Stimulated activated CD4-positive, alpha-beta T cell treated with anti-CD3 and anti-CD28 coated beads, Interleukin-4, amount 100 ng/mL, for 1 hour (primary cell): ENCODE measurements at places on chromosomes 6 and 20.

- DNase-seq, result no peak
Measured at GRCh38 chr6:20223141-20223540, 10.9 kb upstream of the MBOAT1 start.

- no peak for DNase-seq
Measured at GRCh38 chr20:41304424-41305079, 13.0 kb downstream of the ZHX3 start.

DNA sequence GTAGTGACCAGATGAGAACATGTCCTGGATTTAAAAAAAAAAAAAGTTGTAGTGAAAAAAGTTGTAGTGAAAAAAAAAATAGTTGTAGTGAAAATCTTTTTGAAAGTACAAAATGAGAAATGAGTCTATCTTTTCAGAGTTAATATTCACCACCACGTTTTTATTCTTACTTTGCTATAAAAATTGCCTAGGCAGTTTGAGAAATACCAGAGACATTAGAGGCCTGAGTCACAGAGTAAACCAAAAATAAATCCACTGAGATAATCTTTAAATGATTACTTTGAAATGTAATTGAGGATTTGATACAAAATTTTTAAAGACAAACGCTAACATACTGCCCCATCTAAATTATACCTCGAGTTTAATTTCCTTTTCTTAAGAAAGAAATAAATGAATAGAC is 101.2 kb upstream of the TIAM2 start:
- DNase-seq, result no peak

DNA sequence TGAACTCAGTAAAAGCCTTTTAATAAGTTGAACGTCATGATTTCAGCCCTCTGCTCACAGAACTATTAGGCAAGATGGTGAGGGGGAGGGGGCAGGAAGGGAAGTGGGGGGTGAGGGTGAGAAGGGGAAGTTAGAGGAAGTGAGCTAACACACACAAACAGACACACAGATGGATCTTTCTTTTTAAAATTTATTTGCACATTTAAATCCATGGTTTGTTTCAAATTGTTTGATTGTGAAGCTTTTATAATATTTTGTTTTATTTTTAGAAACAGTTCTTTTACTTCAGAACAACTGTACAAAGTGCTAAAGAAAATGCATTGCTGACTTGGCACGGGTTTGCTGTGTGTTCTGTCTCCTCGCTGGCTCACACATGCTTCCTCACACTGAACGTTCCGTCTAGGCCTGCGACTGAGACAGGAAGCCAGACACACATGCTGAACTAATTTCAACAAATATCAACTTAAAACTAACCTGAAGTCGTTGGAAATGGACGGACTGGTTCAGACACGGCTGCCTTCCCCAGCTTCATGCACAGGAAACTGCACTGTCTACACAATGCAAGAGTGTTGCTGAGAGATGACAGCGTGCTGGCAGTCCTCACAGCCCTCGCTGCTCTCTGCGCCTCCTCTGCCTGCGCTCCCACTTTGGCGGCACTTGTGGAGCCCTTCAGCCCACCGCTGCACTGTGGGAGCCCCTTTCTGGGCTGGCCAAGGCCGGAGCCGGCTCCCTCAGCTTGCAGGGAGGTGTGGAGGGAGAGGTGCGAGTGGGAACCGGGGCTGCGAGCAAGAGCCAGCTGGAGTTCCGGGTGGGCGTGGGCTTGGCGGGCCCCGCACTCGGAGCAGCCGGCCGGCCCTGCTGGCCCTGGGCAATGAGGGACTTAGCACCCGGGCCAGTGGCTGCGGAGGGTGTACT is 8.1 kb upstream of the ZBP1 start:
- peak; percentile 52 for DNase-seq

DNA sequence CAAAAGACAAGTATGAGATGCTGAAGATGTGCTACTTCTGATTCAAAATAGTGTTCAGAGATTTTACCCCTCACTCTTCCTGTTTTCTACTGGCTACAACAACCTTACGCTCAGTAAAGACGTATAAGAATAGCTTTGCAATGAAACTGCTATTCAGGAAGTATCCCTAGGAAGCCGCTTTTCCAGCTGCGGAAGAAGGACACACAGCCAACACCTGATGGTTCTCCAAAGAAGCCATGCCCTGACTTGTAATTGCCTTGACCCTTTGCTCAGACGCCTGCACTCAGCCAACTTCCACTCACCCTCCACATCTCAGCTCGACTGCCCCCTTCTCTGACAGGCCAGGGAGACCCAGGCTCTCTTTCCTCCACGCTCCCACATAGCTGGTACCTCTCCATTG is 111.6 kb downstream of the DTNBP1 start:
- no peak for DNase-seq

DNA sequence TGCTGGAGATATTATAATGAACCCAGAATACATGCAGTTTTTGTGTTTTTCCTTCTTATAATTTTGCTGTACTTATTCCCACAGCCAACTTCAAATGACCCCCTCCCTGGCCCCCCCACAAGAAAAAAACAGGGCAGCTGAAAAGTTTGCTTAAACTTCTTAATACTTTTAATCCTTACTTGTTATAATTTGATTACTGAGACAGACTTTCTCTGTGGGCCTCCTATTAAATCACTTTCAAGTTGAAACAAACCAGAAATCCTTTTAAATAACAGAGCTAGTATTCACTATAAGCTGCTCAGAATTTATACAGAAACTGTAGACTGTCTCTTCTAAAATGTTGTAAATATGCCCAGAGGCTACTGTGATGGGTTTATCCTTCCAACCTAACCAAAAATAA is 106.3 kb downstream of the CENPW start:
- no peak for DNase-seq

- DNase-seq, result no peak
Measured at GRCh38 chr6:85996034-85996375, 353.3 kb upstream of the SYNCRIP start.

GRCh38 chr6:111864138-111865048 is 8.9 kb downstream of the FYN start:
- DNase-seq, result no peak

GRCh38 chr6:18166312-18167036 is 11.3 kb downstream of the KDM1B start:
- no peak for DNase-seq

DNA sequence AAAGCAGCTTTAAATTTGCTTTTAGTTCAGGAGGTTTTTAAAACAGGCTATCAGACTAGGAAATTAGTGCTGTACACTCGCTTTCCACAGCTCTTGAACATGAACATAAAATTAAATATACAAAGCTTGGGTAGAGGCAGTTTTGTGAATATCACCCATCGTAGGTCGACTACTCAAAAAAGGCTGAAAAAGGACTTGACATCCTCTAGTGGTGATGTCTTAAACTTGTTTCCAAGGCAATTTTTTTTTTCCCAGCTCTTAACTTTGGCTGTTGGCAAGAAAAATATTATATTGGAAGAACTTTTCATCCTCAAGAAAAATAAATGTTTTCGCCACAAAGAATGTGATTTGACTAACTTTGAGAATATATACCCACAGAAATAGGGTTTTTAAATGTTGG is 2.9 kb downstream of the MAP7 start:
- no peak for DNase-seq

DNA sequence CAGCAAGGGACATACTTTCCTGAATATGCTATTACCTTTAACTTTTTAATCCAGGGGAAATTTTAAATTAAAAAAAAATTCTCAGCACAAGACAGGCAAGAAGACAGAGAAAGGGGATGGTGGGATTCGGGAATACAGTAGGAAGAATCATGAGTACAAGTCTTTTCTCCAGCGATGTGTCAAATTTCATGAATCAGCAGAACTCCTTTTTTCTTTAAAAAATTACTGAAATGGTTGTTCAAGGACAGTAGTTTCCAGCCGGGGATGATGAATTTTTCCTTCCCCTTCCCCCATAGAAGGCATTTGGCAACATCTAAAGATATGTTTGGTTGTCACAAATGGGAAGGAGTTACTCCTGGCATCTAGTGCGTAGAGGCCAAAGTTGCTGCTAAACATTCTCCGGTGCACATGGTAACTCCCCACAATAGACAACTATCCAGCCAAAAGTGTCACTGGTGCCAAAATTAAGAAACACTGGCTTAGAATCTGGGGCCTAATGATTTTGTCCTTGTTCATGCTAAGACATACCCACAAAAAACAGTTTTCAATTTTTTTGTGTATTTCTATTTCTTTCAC is 450.2 kb downstream of the CBLN4 start:
- DNase-seq, result no peak

- DNase-seq, result no peak
Measured at GRCh38 chr20:8315639-8316573, 183.8 kb downstream of the PLCB1 start.

- DNase-seq, result peak; percentile 43
Measured at GRCh38 chr6:44255105-44255808, 2.1 kb downstream of the SLC35B2 start.

GRCh38 chr6:158725704-158726103 is 75.8 kb downstream of the SYTL3 start:
- no peak for DNase-seq

- DNase-seq, result no peak
Measured at GRCh38 chr20:2295886-2296515, at the start of gene TGM3. Gene TGM3 (plus strand): TSS chr20:2296001. CDS start chr20:2296064, 63 bp downstream.

DNA sequence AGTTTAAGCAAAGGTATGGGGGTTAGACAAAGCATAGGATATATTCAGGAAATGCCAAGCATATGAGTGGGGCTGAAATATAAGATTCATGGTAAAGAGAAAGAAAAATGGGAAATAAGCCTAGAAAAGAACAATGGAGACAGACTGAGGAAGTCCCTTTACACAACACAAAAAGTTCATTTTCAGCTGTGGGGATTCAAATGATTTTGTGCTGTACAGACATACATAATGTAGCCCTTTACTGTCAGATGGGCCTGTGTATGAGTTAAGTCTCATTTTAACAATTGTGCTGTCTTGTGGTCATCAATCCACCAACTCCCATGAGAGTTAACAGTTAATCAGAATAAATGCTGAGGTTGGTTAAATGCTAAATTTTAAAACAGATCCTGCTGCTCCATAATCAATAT is 37.2 kb downstream of the REV3L start:
- no peak for DNase-seq

DNA sequence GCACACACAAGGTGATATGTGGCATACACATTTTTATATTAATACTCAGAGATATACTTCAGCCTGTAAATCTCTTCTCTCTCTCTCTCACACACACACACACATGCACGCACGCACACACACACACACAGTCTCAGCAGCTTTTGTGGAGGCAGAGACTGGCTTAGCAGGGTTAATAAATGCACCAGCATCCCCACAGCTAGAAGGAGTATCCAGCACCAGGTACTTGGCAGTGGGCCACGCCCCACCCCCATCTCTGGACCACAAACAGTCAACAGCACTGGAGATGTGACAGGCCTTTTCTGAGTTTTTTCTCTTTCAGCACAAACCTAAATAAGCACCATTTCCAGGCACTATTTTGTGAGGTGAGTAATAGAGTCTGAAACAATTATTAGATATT is 47.3 kb upstream of the LRFN2 start:
- DNase-seq, result no peak

- no peak for DNase-seq
Measured at GRCh38 chr6:14092838-14093789, 24.5 kb upstream of the CD83 start.
